ENCODE measurements at places on chromosomes 2 and 18.

GRCh38 chr18:23237524-23238151, 102.4 kb downstream of the CABLES1 start:
- no peak for DNase-seq

- no peak for DNase-seq
These were observed 456.7 kb downstream of the SOX11 start for GRCh38 chr2:6148882-6149281.

DNA sequence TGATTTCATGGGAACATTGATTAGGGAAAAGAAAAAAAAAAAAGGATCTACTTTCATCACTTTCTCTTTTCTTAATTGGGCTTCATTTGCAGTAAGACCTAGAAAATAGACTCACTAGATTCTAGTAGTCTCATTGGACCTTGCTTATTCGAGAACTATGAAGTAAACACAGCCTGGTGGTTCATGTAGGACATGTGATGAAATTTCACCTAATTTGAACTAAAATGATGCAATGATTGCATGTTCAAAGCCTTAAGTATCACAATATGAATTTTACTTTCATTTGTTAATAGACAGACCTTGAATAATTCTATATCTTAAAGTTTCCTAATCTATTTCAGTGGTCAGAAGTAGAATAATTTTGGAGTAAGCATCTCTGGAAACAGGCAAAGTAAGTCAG, 688.9 kb upstream of the NRXN1 start:
- no peak for DNase-seq

DNA sequence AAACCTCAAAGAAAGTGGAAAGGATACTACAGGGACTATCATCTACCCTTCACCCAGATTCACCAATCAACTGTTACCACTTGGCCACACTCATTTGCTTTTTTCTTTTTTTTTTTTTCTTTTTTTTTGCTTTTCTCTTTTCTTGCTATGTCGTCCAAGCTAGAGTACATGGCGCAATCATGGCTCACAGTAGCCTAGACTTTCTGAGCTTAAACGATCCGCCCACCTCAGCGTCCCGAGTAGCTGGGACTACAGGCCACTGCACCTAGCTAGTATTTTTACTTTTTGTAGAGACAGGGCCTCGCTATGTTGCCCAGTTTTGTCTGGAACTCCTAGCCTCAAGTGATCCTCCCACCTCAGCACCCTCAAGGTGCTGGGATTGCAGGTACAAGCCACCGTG, 24.0 kb downstream of the BIN1 start:
- no peak for DNase-seq

DNA sequence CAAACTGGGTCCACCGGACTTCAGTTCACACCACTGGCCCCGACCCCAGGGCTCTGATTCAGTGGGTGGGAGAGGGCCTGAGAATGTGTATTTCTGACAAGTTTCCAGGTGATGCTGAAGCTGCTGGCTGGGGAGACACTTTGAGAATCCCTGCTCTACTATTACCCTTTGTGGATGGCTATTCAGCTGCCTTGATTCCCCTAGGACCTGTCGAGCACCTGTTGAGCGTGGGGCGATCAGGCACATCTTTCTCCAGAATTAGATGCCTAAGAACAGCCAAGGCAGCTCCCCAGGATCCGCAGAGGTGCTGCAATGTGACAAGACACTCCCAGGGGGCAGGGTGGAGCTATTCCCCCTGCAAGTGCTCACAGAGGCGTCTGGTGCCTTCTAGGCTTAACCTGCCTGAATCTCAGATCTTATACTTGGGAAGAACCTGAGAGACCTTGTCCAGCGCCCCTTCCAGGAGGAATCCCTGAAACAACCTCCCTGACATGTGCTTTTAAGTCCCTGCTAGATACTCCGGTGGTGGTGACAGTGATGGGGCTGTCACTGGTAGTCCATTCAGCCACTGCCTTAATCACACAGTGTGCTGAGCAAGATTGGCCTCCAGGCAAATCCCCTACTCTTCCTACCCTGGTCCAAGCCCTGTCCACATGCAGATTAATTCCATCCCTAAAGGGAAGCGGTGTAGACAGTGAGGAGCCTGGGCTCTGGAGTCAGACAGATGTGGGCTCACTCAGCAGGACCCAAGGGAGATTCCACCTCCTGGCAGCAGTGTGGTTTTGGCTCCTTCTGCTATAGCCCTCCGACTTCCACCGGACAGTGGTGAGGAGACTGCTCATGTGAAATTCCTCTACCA, 43.4 kb upstream of the OTOF start:
- no peak for DNase-seq

- DNase-seq: no peak
These were observed 508.4 kb downstream of the ZEB2 start for GRCh38 chr2:144011553-144011952.

GRCh38 chr2:50443288-50443687, 588.6 kb downstream of the NRXN1 start:
- no peak for DNase-seq

DNA sequence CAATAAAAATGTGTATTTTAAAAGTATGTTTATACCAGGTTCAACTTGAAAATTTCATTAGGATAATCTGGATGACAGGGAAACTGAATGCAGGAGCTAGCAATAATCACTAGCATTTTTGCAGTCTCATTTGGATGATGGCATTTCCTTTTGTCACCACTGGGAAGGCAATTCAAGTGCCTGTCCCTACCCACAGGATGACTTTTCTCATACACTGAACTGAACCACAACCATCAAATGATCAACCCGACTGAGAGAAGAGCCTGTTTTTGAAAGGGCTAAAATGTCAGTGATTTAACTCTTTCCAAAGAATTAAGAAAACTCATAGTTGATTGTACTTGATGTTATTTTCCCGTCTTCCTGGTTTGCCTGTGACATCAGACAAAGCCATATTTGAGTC, 115.0 kb downstream of the FAM124B start:
- DNase-seq: no peak

DNA sequence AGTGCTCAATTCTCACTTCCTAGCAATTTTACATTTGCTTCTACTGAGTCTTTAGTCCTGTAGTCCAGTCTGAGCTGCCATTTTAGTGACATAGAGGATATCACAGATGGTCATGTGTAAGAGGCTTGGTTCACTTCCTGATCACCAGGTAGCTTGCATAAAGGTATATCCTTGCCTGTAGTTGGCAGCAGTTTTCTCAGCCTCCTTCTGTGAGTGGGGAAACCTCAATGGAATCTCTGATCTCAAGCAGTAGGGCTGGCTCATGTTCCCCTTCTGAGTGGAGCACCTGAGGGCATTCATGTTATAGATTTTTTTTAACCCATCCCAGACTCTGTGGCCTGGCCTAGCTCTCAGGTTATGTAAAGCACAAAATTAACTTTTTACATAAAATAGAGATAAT, 278.4 kb downstream of the RDH14 start:
- no peak for DNase-seq

GRCh38 chr2:231133365-231134099, 8.7 kb upstream of the HTR2B start:
- no peak for DNase-seq

DNA sequence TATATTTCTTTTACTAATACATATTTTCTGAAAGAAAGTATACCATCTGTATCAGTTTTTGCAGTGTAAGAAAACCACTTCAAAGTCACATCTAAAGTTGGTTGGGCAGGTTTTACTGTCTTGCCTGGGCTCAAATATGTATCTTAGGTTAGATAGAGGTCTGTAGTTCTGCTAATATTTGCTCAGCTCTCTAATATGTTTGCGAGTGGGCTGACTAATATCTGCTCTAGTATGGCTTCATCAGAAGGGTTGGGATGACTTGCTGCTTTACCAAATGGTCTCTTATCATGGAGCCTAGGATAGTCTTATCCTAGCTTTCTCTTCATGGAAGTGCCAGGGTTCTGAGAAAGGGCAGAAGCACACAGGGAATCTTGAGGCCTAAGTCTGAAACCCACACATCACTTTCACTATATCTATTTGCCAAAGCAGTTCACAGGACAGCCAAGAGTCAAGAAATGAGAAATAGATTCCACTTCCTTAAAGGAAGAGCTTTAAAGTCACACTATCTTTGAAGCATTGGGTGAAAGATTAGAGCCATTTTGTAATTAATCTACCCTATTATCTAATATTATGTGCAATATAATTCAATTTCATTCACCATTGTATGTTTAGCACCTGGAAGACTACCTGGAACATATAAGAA, 610.0 kb downstream of the KCNJ3 start:
- no peak for DNase-seq

DNA sequence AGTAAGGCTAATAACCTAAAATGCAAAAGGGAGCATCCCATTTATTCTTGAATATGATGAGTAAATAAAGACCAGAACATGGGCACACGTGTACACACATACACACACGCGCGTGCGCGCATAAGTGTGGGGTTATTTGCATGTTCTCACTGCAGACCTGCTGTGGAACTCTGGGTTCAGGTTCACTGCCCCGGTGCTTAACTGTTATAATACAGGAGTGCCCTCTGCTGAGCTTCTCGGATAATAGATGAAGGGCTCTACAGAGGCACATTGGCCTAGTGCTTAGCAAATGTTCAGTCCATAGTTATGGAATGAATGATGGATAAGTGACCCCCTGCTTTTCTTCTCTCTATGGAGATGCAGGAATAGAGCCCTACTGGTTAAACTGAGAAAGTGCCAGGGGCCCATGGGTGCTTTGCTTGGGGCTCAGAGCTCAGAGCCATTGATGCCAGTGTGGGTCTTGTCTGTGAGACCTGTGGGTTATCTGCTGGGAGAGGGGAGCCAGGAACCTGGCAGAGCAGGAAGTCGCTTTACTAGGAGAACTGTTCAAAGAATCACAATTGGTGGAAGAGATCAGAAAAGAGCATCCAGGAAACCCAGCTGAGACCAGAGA, 3.6 kb upstream of the ARL4C start:
- peak; percentile 65 for DNase-seq

- no peak for DNase-seq
These were observed 103.8 kb downstream of the GAREM1 start for GRCh38 chr18:32366586-32367538.

GRCh38 chr18:28078849-28079248, 98.1 kb downstream of the CDH2 start:
- no peak for DNase-seq

DNA sequence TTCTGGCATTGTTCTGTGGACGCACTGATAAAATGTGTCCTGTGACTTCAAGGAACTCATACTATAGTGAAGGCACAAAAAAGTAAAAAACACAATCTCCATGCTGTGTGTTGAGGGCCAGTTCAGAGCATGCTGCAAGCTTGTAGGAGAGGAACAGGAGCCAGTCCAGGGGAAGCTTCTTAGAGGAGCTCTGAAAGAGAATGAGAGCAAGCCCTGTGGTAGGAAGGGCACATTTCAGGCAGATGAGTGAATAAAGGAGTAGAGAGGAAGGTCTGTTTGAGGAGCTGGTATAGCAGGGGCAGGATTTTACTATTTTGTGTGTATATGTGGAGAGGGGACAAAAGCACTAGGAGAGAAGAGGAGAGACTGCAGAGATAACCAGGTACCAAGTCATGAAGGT, 478.3 kb downstream of the ZEB2 start:
- DNase-seq: no peak

DNA sequence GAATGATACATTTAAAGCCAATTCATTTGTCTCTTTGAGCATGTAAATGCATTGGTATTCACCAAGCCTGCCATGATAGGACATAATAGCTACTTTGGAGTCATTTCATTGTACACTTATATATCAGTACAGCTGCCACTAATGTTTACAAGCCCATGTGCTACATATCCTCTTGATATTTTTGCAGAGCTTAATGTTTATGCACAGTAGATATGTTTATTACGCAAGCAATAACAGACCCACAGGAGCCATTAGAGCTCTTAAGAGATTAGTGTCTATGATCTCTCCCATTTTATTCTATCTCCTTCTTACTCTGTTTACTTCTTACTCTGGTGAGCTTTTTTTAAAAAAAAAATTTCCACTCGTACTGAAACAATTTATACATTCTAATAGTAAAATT, 1132.1 kb upstream of the ZEB2 start:
- no peak for DNase-seq

DNA sequence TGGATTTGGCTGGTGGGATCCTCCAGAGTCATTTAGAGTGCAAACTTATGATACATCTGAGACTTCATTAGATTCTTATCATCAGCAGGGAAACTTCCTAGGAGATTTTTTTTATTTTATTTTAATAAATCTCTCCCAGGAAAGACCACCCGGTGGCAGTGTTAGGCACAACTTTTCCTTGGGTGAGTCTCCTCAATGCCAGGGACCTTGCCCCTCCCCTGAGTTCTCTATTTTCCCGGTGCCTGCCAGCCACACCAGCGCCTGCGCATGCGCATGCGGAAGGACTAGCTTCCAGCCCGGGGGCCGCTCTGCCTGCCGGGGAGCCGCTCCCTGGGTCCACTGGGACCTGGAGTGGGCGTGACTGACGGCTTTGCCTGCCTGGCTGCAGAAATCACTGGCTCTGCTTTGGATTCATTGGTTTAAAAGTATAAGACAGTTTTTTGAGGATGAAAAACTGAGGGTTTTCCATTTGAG, 86.6 kb downstream of the TMEM182 start:
- no peak for DNase-seq

- DNase-seq: no peak
These were observed 14.6 kb upstream of the MEP1B start for GRCh38 chr18:32175265-32175664.

- no peak for DNase-seq
These were observed 38.1 kb upstream of the TCF7L1 start for GRCh38 chr2:85095094-85095493.

DNA sequence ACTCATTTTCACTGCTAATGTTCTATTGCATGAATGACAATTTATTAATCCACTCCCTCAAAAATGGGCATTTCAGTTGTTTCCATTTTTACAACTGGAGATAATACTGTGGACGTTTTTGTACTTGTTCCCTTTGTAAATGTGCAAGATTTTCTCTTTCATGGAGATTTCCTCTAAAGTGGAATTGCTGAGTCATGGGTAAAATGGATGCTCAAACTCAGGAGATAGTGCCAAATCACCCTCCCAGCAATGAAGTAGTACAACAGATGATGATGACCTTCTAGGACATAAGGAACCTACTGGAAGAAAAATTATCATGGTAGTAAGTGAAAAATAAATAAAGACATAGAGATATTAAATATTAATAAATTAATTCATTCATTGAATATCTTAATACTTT, 460.8 kb upstream of the CHST9 start:
- no peak for DNase-seq

- DNase-seq: no peak
These were observed 12.0 kb upstream of the GYPC start for GRCh38 chr2:126643972-126644371.

GRCh38 chr2:105849431-105850179, 104.9 kb downstream of the NCK2 start:
- no peak for DNase-seq

- DNase-seq: no peak
These were observed 34.5 kb upstream of the ARL5A start for GRCh38 chr2:151862700-151863099.

DNA sequence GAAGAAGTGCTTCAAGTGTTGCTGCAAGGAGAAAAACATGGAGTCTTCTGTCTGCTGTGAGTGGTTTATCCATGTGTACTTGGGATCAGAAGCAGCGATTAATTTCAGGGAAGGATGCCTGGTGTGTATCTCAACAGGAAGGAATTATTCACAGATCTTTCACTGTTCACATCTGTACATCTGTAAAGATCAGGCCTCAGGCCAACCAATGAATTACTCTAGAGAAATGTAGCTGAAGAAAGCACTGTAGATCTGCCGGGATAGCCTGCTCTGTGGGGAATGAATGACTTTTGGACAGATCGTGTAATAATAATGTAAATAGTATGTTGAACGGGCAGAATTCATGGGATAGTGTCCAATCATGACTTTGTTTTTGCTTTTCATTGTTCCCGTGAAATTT, 54.0 kb upstream of the SPP2 start:
- DNase-seq: no peak

All from activated CD4-positive, alpha-beta T cell treated with anti-CD3 and anti-CD28 coated beads for 1 hour (primary cell).